Activated CD4-positive, alpha-beta T cell treated with anti-CD3 and anti-CD28 coated beads, Interleukin-2, amount 50 U/mL, for 1 hour (primary cell): ENCODE measurements at places on chromosomes 11 and 22.

- no peak for DNase-seq
Measured at GRCh38 chr11:104979839-104980238, 11.5 kb upstream of the CASP4 start.

DNA sequence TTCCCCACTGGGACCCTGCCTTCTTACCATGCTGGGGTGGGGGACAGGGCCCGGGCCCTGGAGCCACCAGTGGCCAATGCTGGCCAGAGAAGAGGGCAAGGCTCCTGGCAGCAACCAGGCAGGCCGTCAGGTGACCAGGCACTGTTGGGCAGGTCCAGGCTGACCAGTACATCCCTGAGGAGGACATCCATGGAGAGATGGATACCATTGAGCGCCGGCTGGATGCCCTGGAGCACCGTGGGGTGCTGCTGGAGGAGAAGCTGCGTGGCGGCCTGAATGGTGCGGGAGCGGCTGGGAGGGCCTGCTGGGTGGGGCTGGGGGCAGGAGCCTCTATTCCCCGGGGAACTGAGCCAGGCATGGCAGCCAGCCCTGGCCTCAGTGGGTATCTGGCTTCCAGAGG, 21.0 kb downstream of the C22orf23 start:
- DNase-seq: no peak

- DNase-seq: no peak
Measured at GRCh38 chr22:23632178-23632577, at the start of gene DRICH1. Gene DRICH1, minus strand, starts transcription at chr22:23632321. Its CDS starts 298 bp downstream, at chr22:23632023.

GRCh38 chr11:66889960-66890359, 33.1 kb downstream of the LRFN4 start:
- DNase-seq: no peak

DNA sequence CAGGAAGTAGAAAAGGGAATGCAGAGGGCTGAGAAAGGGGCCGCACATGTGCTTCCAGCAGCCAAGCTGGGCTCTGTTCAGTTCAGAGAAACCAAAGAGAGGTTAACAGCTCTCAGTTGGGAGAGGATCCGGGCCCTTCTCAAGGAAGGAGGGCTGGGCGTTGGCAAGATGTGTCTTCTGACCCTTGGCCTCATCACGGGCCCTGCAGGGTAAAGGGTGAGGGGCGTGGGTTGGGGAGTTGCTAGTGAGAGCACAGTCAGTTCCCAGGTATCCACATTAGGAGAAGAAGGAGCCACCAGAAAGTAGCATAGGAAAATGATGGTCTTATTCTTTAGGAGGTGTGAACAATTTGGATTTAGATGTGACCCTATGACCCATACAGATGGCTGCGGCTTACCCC, 73.0 kb downstream of the OSBP2 start:
- no peak for DNase-seq

- DNase-seq: no peak
Measured at GRCh38 chr22:36870250-36870649, 9.4 kb downstream of the NCF4 start.

- no peak for DNase-seq
Measured at GRCh38 chr22:50688448-50688847, 15.8 kb downstream of the SHANK3 start.

DNA sequence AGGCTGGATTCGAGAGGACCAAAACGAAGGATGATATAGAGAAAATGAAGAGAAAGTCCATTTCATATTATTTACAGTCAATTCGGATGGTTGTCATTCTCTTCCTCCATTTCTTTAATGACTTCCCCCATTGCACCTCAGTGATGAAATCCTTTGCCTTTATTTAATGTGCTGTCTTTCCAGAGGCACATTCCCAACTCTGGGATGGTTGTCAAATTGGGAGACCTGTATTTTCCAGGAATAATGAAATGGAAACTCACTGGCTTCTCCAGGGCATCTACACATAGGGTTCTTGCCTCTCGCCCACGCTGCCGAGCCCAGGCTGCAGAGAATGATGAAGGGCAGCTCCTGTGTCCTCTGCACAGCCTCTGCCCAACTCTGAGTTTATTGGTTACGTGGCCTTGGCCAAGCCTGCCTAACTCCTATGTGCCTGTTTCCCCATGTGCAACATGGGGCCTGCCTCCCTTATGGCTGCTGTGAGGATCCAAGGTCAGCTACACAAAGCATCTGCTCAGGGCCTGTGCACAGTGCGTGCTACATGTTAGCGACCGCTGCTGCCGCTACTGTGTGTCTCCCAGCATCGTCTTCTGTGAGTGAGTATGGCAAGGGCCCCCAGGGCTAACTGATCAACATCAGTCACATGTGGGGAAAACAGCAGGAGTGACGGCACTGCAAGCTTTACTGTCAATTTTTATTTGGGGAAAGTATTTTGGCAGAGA, 81.5 kb upstream of the BID start:
- DNase-seq: no peak

GRCh38 chr11:105738251-105738650, 128.4 kb downstream of the GRIA4 start:
- DNase-seq: no peak

DNA sequence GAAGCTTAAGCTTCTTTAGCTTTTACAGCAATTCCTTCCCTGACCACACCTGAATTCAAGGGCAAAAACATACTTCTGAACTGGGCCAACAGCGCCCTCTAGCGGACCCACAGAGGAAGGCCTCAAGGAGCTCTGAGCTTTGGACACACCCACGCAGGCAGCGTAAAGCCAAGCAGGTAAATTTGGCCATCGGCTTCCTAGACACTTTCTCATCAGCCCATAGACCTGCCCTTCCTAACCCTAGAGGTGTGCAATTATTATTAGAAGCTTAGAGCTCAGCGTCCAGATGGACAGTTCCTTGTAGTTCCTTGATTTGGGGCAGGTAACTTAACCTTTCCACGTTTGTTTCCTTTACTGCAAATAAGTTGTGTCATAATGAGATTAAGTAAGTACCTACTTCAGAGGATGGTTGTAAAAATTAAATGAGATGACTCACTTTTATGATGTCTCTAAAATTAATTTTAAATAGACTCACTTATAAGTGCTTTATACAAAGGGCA, 25.7 kb upstream of the HMGXB4 start:
- DNase-seq: peak; percentile 74

DNA sequence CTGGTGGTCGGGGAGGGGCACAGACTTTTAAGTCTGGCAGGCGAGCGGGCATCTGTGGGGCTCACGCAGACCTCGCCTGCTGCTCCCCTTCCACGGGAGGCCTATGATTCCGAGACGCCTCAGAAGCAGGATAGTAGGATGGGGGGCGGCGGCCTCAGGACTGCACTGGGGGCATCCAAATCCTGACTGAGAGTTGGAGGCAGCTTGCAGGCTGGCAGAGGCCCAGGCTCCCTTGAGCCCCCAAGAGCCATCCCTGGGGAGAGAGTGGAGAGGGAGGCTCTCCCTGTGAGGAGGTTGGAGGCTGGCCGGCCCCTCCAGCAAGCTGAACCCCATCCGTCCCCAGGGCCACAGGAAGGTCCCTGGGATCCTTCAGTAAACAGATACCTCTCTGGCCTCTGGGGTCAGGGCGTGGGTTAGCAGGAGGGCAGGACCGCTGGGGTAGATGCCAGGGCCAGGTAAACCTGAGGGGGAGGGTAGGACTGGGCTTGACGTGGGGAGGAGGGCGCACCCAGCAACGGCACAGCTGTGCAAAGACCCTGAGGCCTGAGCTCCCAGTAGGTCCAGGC, 33.3 kb downstream of the SBF1 start:
- no peak for DNase-seq

- no peak for DNase-seq
Measured at GRCh38 chr11:78395597-78395996, 22.0 kb downstream of the GAB2 start.

DNA sequence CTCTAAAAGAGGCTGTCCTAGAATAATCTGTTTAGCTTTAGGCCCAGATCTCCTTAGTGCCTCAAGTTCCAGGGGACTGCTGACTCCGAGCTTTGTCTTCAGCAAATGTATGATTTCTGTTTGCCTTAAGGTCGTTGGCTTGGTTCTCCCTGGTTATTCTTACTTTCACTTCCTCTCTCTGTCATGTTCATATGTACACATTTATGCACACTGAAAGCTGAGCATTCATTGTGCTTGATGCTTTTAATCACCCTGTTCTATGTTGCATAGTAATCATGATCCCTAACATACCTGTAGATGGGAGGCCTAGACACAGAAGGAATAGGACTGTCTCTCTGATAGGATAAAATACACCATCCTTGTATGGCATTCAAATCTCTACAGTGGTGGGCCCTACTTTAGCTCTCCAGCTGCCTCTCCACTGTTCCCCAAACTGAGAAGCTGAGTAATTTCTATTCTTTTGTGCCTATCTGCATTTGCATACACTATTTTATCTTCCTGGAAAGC, 7.2 kb downstream of the PPFIBP2 start:
- DNase-seq: no peak

GRCh38 chr22:42294034-42294985, 23.9 kb upstream of the TCF20 start:
- DNase-seq: peak; percentile 35

- no peak for DNase-seq
Measured at GRCh38 chr11:77568306-77568705, 21.4 kb upstream of the AQP11 start.

DNA sequence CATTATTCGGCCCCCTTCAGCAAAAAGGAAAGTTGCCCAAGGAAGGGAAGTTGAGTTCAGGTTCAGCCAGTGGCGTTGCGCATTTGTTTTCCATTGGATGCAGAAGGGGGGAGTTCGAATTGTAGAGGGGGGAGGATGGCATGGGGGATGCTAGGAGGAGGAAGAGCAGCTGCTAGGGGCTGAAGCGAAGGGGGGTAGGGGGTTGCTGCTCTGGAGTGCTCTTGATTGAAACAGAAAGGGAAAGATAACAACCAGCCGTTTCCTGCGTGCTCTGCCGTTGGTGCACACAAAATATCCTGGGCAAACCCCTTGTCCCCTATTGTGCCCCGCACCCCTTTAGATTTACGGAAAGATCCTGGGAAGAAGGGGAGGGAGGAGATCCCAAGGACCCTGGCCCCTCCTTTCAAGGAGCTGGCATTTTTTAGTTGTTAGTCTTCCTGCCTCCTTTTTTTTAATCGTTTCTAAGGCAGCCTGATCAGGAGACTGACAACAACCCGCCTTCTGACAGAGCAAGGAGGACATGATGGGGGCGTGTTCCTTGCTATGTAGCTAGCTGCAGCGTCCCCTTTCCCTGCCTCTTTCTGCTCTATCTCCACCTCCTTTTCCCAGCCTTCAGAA, 2.1 kb downstream of the KMT2A start:
- peak; percentile 35 for DNase-seq

- DNase-seq: peak; percentile 15
Measured at GRCh38 chr11:96015906-96016565, 92.1 kb upstream of the MTMR2 start.

- no peak for DNase-seq
Measured at GRCh38 chr11:100939571-100939970, 190.0 kb downstream of the PGR start.

GRCh38 chr11:86787656-86788055, 12.7 kb upstream of the PRSS23 start:
- no peak for DNase-seq

GRCh38 chr22:45157907-45158306, 5.8 kb upstream of the NUP50 start:
- DNase-seq: no peak

DNA sequence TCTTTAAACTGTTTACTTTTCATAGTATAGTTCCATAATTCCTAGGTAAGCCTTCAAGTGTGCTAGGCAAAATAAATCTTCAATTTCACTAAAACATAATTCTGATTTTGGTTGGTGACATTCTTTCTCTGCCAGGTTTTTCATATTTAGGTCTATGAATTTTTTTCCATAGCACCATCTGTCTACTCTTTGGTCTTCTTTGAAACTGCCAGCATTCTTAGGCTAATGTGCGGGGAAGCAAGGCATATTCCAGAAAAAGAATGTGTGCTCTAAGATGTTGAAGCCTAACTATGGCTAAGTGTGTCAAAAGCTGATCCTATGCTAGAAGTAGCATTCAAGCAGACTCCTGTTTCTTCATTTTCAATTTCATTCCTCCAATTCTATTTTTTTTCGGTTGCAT, 213.9 kb upstream of the C11orf87 start:
- DNase-seq: no peak

DNA sequence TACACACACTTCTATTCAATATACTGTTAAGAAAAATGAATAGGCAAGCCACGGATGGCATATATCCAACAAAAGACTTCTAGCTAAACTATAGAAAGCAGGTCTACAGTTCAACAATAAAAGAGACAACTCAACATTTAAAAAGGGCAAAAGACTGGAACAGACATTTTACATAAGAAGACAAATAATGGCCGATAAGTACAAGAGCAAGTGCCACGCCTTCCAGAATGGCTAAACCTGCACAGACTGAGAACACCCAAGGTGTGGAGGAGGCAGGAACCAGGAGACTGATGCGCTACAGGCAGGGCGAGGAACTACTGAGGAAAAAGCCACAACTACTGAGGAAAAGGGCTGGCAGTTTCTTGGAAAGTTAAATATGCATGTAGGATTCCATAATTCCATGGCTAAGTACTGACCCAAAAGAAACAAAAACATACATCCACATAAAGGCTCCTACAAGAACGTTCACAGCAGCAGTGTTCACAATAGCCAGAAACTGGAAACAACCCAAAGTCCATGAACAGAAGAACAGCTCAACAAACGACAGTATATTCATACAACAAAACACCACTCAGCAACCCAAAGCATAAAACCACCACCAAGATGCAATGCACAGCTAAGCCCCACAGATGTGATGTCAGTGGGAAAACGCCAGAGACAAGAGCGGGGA, 9.6 kb upstream of the MOB2 start:
- DNase-seq: no peak

- peak; percentile 87 for DNase-seq
Measured at GRCh38 chr22:36365020-36365411, 22.8 kb downstream of the MYH9 start.

DNA sequence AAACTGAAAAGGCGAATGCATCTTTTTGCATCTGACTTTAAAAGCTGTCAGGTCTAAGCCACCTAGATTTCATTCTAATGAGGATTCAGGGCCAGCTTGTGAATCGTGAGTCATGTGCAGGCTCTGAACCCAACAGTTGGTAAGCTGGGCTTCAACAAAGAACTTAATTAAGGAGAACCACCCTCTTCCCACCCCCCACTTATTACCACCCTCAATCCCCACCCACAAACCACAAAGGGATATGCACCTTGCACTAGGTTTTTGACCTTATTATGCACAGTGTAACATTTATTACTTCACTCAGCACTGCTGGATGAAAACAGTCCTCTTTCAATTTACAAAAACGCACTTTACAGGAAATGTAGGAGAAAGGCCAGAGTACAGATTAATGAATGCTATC, 94.1 kb upstream of the LIN7C start:
- no peak for DNase-seq

DNA sequence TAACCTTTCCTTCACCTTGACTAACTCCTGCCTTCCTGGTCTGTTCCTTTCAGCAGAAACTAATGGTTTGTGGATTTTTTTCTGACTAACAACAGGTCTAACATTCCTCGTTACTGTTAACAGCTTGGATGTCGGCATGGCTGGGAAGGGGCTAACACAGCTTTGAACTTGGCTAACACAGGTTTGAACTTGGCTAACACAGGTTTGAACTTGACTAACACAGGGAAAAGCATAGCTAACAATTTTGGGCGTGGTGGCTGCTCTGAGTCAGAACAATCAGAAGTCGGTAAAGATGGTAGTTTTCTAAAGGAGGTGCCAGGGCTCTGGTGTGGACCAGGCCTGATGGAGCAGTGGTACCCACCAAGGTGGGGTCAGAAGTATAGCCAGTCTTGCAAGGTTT, 16.1 kb downstream of the MIAT start:
- DNase-seq: peak; percentile 36

GRCh38 chr11:112226831-112227401, 688 bp downstream of the PTS start:
- no peak for DNase-seq
